ENCODE measurements at places on chromosomes 3 and 15. TPM values are rescaled to one million over a fixed set of nuclear protein-coding genes. Genes with fewer than 3 reads are reported as not detected.

DNA sequence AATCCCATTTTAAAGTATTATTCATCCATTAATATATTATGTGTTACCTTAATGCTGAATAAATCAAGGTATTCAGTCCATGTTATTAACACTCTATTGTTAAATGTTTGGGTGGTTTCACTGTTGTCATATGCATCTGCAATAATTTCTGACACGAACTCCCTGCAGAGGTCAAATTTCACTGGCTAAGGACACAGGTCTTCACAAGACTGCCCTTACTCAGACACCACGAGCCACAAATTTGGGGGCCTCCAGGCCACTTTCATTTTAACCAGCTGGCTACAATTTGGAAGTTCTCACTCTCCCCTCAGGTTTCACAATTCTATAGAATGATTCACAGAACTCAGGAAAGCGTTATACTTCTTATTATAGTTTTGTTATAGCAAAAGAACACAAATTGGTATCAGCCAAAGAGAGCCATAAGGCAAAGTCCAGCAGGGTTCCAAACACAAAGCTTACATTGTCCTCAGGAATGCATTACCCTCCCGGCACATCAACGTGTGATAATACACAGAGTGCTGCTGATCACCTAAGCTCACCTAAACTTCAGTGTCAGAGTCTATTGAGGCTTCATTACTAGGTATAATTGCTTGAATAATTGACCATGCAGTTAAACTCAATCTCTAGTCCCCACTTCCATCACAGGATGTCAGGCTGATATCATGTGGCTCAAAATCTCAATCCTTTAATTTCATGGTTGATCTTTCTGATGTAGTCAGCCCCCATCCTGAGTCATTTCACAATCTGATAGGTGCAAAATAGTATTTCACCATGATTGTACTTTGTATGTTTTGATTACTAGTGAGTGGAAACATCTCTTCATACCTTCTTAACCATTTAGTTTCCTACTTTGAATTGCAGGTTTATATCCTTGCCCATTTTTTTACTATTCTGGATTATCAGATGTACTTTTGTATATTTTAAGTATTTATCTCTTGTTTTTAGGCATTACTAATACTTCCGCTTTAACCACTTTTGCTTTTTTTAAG, 441.4 kb upstream of the AGTR1 start:
- no peaks in the 10 kb centered on the region for H3K27me3 ChIP-seq
- H3K4me1 ChIP-seq: peaks cover 3% of the 10 kb centered on the region
- DNase-seq: no peak
- H3K4me3 ChIP-seq: no peak overlapping the region

Gene GOLGA8S
- 0.52 TPM for total RNA-seq

DNA sequence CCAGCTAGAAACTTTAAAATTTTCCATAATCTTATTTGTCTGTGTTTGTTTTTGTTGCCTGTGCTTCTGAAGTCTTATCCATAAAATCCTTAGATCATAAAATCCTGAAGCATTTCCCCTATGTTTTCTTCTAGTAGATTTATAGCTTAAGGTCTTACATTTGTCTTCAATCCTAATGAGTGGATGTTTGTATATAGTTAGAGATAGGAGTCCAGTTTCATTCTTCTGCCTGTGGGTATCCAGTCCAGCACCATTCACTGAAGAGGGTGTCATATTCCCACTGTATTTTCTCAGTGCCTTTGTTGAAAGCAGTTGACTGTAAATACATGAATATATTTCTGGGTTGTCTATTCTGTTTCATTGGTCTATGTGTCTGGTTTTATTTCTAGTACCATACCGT, 44.8 kb upstream of the SPSB4 start:
- H3K27me3 ChIP-seq: no peaks in the 10 kb centered on the region
- H3K36me3 ChIP-seq: no peaks in the 10 kb centered on the region
- H3K4me3 ChIP-seq: no peak overlapping the region
- H3K27ac ChIP-seq: no peak overlapping the region
- DNase-seq: no peak

GRCh38 chr3:183823963-183824362, 1.4 kb downstream of the MAP6D1 start:
- no peak overlapping the region for H3K27ac ChIP-seq
- no peak overlapping the region for H3K4me3 ChIP-seq
- H3K27me3 ChIP-seq: no peaks in the 10 kb centered on the region
- no peaks in the 10 kb centered on the region for H3K36me3 ChIP-seq
- no peak for DNase-seq
- no peaks in the 10 kb centered on the region for H3K4me1 ChIP-seq

DNA sequence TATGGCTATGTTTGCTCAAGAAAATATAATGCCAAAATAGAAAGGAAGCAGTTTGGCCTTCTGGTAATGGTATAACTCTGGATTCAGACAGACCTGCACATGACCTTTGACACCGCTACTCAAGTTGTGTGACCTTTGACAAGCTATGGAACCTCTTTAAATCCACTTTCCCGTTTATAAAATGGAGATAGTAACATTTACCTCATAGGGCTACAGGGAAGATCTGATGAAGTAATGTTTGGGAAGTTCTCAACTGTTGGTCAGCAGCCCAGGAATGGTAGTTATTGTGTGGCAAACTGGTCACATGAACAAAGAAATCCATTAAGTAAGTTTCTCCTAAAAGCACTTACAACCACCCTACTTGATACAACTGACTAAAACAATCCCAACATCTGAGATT, 95.1 kb upstream of the PHLDB2 start:
- no peak for DNase-seq
- H3K27me3 ChIP-seq: no peaks in the 10 kb centered on the region
- peak overlapping the region; percentile 67 for H3K27ac ChIP-seq
- H3K4me3 ChIP-seq: no peak overlapping the region
- H3K36me3 ChIP-seq: no peaks in the 10 kb centered on the region

Gene CTDSPL
- 48.0 TPM for total RNA-seq

DNA sequence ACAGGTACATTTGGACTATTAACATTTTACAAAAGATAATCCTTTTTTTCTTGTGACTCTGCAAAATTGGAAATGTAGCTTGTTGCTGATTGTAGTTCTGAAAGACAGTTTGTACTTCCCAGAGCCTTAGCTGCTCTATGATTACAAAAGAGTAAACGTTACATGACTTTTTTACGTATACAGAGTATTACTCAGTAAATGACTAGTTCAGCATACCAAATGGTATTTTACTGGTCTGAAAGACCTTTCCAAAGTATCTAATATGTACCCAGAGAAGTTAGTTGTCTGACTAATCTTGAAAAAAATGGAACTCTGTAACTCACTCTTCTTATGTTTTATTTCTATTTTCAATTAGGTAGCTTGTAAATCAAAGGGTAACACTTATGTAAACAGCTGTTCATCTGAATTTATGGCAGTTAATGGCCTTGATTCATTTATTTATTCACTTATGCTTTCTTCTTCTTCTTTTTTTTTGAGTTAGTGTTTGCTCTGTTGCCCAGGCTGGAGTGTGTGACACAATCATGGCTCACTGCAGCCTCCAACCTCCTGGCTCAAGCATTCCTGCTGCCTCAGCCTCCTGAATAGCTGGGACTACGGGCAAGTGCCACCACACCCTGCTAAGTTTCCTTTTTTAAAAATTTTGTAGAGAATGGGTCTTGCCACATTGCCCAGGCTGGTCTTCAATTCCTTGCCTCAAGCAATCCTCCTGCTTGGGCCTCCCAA, 151.7 kb downstream of the C3orf38 start:
- H3K4me1 ChIP-seq: no peaks in the 10 kb centered on the region
- H3K36me3 ChIP-seq: no peaks in the 10 kb centered on the region
- no peak overlapping the region for H3K4me3 ChIP-seq
- H3K27ac ChIP-seq: no peak overlapping the region
- peaks cover 3% of the 10 kb centered on the region for H3K27me3 ChIP-seq
